ENCODE measurements at places on chromosomes 16 and 17.
A peak's percentile ranks its signal among the peaks of the same experiment; 100 is the strongest.

DNA sequence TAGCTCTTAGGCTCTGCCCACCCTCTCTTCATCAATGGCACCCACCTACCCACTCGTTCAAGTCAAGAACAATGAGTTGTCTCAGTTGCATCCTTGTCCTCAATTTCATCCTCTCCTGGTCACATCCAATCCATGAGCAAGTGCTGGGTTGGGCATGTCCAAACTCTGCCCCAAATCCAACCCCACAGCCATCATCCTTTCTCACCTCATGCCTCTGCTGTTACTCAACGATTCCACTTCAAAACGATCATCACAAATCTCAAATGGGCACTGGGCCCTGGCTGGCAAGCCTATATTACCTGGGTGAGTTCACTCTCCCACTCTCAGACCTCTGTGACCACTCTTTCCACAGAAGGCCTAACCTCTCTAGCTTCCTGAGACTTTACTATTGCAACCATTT is 12.0 kb upstream of the TEX2 start:
- DNase-seq: no peak

GRCh38 chr17:39653662-39654331 is 11.4 kb upstream of the TCAP start:
- DNase-seq: no peak

DNA sequence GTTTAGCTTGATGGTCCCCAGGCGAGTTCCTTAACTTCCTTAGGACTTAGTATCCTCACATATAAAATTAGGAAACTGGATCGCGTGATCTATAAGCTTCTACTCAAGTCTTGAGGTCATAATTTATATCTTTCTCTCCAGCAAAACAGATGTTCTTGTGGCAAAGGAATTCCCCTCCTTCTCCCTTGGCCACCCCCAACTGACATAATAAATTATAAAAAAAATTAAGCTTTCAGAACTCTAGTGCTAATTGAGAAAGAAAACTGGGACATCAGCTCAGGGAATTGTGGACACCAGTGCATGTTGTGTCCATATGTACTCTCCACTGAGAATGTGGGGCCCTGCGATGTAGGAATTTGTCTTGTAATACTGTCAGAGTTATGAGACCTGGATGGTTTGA is 13.5 kb downstream of the GNAO1 start:
- DNase-seq: no peak

- DNase-seq: no peak
Measured at GRCh38 chr16:72878301-72879269, 169.3 kb downstream of the ZFHX3 start.

- no peak for DNase-seq
Measured at GRCh38 chr16:76409706-76410105, 132.5 kb downstream of the CNTNAP4 start.

GRCh38 chr17:69043098-69043734 is 17.5 kb downstream of the ABCA9 start:
- no peak for DNase-seq

DNA sequence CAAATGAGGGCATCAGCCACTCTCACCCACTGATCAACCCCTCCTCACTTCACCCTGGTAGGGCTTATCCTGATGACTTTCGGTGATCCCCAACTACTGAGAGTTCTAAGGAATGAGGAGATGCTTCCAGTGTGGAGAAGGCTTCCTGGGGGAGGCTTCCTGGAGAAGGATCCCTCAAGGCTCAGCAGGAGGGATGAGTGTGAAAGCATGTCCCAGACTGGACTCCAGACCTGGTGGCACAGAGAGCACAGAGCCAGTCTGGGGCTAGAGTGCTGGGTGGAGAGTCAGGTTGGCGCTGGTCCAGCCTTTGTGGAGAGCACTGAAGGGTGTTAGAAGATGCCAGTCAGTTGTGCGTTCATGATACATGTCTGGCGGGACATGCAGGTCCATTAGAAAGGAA is 53.7 kb downstream of the PLD6 start:
- DNase-seq: no peak

- no peak for DNase-seq
Measured at GRCh38 chr16:85921026-85921425, 22.1 kb downstream of the IRF8 start.

DNA sequence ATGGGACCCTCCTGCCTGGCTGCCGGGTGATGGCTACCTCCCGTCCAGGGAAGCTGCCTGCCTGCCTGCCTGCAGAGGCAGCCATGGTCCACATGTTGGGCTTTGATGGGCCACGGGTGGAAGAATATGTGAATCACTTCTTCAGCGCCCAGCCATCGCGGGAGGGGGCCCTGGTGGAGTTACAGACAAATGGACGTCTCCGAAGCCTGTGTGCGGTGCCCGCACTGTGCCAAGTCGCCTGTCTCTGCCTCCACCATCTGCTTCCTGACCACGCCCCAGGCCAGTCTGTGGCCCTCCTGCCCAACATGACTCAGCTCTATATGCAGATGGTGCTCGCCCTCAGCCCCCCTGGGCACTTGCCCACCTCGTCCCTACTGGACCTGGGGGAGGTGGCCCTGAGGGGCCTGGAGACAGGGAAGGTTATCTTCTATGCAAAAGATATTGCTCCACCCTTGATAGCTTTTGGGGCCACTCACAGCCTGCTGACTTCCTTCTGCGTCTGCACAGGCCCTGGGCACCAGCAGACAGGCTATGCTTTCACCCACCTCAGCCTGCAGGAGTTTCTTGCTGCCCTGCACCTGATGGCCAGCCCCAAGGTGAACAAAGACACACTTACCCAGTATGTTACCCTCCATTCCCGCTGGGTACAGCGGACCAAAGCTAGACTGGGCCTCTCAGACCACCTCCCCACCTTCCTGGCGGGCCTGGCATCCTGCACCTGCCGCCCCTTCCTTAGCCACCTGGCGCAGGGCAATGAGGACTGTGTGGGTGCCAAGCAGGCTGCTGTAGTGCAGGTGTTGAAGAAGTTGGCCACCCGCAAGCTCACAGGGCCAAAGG is 36.8 kb downstream of the NLRC5 start:
- no peak for DNase-seq

DNA sequence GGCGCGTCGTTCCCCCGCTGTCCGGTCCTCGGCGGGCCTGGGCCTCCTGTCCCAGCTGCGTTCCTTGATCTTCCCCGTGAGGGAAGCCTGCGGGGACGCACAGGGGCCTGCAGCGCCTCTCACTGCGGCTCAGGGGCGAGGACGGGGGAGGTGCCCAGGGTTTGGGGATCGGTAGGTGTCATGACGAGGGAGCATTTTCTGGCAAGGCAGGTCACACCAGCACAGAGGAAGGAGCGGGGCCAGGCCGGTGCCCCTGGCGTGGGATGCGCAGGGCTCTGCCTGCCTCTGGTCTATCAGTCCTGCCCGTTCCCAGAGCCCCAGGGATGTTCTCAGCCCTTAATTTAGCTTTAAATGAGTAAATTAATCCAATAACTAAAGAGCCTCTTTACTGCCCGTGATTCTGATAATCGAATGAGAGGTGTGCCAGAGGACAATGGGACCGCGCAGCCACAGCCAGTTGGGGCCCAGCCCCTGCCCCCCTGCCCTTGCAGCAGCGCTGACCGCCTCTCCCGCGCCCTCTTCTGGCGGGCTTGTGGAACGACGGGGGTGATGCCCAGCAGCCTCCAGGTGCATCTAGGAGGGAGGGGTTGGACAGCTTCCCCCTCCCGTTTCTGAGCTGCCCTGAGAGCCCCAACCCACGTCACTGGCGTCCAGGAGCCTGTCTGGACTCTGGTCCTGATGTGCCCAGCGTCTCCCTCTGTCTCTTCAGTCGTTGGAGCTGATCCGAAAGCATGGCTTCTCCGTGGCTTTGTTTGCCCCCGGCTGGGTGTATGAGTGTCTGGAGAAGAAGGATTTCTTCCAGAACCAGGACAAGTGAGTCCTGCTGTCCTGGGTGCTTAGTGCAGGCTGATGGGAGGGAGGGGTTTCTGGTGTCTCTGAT is 7.9 kb downstream of the ENGASE start:
- peak; percentile 48 for DNase-seq

DNA sequence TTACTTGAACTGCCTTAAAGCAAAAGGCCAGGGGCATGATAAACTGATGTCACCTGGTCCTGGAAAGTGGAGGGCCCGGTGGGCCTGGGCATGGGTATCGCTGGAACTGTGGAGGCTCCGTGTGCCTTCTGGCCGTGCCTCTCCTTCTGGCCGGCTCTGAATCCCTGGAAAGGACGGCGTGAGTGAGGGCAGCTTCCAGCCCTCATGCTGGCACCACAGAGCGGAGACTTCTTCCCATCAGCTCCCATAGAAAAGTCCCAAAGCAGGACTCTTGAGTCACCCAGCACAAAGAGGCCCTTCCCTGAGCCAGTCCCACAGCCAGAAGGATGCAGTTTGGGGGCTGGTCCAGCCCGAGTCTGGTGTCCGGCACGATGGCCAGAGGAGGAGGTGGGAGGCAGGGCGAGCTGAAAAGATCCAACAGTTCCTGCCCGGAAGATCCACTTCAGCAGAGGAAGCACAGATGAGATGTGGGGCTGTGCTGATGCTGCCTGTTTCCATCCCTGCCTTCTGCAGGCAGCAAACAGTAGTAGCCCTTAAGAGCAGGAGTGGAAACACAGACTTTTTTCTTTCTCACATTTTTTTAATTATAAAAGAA is 7.8 kb downstream of the GAA start:
- DNase-seq: no peak

DNA sequence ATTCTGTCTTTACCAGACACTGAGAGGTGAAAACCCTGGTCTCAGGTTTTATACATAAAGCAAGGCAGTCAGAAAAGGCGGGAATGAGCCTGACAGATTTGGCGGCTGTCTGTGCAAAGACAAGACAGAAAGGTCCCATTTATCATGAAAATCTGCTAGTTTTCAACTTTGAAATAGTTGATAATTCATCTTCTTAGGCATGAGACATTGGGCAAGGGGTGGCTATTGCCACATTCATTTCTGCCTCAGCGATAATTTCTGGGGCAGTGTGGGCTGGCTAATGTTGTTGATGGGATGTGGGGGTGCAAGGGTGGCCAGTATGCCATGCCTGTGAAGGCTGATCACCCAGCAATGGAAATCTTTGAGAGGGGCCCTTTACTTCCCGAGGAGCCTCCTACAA is 173.8 kb upstream of the RPH3AL start:
- no peak for DNase-seq

- DNase-seq: no peak
Measured at GRCh38 chr17:76196675-76197074, 43.6 kb downstream of the RNF157 start.

DNA sequence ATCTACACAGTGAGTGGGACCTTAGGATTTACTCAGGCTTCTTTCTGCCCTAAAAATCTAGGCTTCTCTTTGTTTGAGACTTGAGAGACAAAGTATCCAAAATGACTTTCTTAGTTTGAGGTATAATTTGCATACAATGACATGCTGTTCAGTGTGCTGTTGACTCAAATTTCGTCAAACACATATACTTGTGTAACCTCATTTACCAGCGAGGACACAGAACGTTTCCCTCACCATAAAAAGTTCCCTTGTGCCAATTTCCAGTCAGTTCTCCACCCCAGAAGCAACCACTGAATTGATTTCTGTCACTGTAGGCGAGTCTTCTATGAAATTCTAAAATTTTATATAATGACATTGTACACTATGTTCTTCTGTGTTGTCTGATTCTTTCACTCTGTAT is 68.0 kb upstream of the MAF start:
- DNase-seq: no peak

DNA sequence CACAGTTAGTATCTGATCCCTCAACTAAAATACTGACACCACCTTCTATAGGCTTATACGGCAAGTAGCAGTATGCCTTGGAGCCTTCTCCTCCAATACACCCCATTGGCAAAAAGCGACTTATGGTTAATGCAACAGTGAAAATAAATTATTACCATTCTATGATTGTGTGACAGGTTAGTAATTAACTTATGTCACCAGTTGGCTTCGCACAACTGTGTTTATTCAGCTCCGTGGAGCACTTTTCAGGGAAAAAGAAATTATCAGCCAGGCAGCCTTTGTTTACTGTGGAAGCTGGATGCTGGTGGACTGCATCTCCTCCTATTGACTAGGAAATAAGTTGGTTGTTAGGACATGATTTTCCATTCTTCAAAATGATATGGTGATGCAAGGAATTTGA is 833.8 kb upstream of the RBFOX1 start:
- DNase-seq: no peak

- DNase-seq: no peak
Measured at GRCh38 chr17:37848690-37849616, 75.3 kb upstream of the TBC1D3K start.

DNA sequence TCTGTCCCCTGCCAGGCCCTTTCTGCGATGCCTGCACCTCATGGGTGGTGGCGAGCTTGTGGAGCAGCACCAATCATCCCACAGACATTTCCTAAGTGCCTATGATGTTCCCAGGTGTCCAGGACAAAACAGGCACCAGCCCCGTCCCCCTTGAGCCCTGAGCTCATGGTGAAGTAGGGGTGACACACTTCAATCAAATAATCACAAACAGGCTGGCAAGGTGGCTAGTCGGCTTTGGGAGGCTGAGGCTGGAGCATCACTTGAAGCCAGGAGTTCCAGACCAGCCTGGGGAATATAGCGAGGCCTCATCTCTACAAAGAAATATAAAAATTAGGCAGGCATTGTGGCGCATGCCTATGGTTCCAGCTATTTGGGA is 748 bp upstream of the PRSS8 start:
- DNase-seq: no peak

- DNase-seq: no peak
Measured at GRCh38 chr17:61458000-61458399, 5.8 kb downstream of the TBX4 start.

GRCh38 chr16:28504707-28505404 is 1.8 kb downstream of the IL27 start:
- DNase-seq: no peak

Data from neuronal stem cell (in vitro differentiated cells).